ENCODE measurements at places on chromosomes 6 and 20.

DNA sequence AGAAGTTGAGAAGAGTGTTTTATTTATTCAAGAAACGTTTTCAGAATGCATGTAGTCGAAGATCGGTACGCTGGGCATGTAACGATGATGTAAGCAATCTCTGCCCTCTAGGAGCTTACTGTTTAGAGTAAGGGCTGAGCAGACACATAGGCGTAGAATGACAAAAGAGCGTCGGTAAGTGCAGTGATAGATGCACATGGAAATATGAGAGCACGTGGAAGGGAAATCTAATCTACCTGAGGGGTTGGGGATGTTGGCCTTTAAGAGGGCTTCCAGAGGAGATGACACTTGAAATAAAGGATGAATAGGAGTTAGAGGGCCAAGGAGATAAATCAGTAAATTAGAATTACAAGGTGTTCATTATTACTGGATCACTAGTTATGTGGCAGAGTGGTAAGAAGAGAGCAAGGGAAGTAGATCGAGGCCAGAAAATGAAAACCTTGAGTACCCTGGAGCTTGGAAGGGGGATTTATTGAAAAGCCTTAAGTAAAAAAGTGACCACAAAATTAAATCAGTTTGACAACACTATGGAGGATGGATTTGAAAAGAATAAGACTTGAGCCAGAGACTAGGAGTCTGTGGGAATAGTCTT lies 782 bp downstream of the TRMT11 start:
- no peak for DNase-seq

- DNase-seq: no peak
Observed at GRCh38 chr6:169141671-169142537, 111.7 kb downstream of the THBS2 start.

DNA sequence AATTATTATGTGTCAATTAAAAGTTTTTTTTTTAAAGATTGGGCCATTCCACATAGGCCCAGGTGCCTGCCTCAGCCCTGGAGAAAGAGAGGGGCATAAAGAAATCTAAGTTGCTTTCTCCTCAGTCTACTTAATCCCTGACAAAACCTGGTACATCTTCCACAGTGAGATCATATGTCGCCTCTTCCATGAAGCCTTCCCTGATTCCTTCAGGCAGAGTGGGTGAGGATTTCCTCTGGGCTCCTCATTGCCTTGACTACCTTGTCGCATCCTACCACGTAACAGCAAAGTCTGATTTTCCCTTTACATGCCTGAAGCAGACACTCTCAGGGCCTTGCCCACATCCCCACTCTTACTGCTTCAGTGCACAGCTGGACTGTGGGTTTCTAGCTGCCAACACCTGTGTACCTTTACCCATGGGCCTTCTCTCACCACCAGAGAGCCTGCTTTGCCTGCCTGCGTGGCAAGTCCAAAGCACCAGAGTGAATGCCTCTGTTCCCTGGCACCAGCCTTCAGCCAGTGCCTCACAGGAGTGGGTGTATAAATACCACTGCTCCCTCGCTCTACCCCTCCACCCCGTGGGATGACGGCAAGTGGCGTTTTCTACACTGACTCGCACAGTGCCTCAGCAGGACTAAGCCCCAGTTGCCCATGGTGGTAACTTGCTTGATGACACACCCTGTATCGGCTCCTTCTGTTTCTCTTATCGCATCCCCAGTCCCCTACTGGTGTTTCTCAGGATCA lies 68.0 kb downstream of the EYA2 start:
- no peak for DNase-seq

- no peak for DNase-seq
Observed at GRCh38 chr6:119830494-119831295, 481.1 kb upstream of the MAN1A1 start.

DNA sequence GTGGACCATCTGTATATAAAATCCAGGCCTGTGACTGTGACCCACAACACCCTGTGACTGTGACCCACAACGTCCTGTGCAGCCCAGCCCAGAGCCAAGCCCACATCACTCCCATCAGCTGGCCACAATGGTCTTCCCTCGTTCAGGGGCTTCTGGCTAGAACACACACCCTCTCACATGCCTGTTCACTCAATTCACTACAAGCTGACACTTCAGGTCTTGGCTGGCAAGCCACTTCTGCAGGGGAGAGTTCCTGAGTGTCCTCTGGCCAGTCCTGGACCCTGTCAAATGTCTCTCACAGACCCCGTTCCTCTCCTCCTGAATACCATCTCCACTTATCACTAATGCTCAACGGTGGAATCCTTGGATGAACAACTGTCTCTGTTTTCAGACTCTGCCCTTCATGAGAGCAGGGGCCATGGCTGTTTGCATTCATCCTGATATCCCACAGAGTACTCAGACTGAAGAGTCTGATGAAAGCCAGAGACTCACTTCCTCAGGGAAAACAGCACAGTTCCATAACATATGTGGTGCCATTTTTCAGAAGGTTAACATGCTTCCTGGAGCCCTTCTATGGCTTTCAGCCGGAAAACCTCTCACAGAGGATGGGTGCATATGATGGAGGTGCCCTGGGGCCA lies 56.0 kb downstream of the MYH7B start:
- DNase-seq: no peak

GRCh38 chr6:24501914-24502313 lies 7.1 kb downstream of the ALDH5A1 start:
- DNase-seq: no peak

DNA sequence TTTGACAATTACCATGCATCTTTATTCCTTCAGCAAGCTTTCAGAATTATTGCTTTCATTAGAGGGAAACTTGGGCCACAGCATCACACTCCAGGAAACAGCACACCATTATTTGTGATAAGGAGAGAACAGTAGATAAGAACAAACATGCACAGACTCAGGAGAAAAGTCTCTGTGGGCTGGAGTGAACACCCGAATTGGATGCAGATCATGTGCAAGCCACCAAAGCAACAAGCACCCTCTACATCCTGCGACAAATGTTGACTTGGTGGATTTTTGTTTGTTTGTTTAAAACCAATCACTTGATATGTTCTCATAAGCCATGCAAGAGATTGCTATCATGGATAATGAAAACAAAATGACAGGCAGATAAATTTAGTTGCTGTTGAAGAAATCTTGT lies 67.7 kb upstream of the ZFP64 start:
- no peak for DNase-seq

DNA sequence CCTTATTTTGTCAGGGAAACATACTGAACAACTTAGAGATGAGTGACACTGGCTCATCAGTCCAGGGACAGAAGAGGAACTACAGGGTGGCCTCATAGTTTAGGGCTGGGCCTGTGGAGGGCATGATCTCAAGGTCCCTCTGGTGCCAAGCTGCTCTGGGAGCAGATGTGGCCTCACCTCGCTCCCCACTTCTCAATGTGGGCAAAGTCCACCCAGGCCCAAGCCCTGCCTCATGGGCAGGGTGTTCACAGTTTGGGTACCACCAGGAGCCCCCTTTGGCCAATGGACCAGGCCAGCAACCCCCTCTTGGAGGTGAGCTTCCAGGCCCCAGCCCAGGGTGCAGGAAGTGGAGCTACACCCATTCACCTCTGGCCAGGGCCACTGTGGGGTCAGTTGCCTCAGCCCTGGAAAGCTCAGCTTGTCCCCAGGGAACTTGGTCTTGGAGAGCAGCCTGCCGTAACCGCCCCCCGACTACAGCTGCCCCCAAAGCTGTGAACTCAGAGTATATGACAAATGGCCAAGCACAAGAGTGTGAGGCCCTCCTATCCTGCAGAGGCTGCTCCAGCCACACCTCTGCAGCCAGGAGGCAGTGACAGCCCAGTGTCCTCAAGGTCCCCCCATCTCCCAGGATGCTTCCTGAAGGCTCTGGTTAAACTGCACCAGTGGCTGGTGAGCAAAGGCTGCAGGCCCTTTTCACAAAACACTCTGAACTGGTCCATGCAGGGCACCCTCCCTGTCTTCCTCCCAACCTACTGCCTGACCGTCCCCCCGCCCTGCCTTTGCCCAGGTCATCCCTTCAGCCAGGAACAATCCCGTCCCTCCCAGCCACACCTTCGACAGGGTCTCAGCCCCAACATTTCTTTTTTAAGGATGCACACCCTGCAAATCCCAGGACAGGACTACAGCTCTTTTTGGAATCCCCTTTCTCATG lies 3.6 kb downstream of the ADISSP start:
- no peak for DNase-seq

GRCh38 chr6:101400326-101401135 lies 7.0 kb downstream of the GRIK2 start:
- no peak for DNase-seq

DNA sequence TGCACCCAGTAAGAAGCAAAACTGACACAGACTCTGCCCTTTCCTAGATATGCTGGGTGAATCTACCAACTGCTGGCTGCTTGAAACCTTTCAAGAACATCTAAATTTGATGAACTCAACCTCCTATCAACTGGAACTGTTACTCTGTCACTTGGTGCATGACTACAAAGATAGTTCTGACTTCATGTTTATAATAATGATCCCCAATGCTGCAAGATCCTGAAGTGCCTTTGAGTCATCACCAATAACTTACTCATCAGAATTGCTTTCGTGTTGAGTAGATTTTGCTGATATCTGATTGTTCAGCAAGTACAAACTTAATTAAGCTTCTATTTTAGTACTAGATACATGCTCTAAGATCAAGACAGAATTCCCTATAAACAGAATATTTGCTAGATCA lies 100.2 kb upstream of the ARMC2 start:
- DNase-seq: no peak

GRCh38 chr6:33768644-33769120 lies 20.2 kb downstream of the LEMD2 start:
- no peak for DNase-seq

Data from GM04504 (cell line).